T-helper 1 cell (primary cell): ENCODE measurements at places on chromosomes 1 and 21.

- no peak for DNase-seq
Measured at GRCh38 chr1:96978444-96978843, 256.9 kb downstream of the PTBP2 start.

DNA sequence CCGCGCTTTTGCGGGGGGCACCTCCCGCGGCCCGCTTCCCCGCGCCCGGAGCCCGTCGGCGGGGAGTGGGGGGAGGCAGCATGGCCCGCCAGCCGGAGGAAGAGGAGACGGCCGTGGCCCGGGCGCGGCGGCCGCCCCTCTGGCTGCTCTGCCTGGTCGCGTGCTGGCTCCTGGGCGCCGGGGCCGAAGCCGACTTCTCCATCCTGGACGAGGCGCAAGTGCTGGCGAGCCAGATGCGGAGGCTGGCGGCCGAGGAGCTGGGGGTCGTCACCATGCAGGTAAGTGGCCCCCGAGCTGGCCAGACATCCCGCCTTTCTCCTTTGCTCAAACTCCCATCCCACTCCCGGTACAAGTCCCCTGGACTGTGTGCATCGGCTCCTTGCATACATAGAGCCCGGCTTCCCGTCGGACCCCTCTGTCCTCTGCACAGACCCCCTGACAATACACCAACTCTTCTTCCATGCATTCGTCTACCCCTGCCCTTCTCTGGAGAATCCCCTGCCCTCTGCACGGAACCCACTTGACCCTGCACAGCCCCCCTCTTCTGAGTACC lies 812 bp downstream of the CACHD1 start:
- DNase-seq, result no peak

DNA sequence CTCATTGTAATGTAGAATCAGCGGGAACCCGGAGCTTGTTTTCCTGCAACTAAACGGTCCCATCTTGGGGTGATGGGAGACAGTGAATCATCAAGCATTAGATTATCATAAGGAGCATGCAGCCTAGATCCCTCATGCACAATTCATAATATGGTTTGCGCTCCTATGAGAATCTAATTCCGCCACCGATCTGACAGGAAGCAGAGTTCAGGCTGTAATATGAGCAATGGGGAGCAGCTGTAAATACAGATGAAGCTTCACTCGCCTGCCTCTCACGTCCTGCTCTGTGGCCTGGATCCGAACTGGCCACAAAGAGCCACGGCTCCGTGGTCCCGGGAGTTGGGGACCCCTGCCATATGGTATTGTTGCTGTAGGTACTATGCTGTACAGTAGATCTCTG lies 1.6 kb downstream of the IFI44 start:
- DNase-seq, result peak; percentile 12

- DNase-seq, result no peak
Measured at GRCh38 chr21:27108228-27108627, 141.3 kb upstream of the ADAMTS5 start.

GRCh38 chr21:38768471-38769063 lies 37.2 kb upstream of the ETS2 start:
- no peak for DNase-seq
